ENCODE measurements at places on chromosomes 2 and 18.

- DNase-seq: no peak
Observed at GRCh38 chr2:36235426-36235825, 120.2 kb upstream of the CRIM1 start.

DNA sequence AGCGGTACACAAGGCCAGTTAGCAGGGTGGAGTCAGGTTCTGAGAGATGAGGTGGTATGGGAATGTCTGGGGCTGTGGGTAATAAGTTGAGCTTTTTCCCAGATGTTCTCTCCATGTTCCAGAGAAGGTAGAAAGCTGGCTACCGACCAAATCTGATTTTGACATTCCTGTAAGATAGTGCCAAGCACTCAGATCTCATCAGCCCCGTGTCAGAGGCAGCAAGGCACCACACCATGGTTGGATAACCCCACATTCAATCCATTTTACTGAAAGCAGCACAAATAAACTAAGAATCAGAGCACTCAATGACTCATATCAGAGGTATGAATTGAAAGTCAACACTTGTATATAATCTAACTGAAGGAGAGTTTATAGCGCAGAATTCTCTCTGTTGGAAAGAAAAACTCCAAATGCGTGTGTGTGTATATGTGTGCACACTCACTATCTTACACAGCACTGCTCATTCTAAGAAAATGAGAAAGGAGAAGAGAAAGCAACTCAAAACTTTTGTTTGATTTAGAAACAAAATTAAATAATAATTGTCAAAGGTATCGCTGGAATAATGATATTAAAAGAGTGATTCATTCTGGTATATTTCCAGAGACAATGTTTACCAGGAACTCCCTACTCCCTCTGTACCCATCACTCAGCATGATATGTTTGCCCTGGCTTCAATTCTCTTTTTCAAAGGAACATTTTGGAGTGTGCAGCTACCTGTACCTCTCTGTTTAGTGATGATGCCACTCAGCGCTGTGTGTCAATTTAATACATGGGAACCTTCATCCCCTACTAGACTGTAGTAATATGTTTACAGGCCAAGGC lies 375.1 kb upstream of the ID2 start:
- no peak for DNase-seq

GRCh38 chr2:953975-954686 lies 3.5 kb downstream of the SNTG2 start:
- DNase-seq: no peak

DNA sequence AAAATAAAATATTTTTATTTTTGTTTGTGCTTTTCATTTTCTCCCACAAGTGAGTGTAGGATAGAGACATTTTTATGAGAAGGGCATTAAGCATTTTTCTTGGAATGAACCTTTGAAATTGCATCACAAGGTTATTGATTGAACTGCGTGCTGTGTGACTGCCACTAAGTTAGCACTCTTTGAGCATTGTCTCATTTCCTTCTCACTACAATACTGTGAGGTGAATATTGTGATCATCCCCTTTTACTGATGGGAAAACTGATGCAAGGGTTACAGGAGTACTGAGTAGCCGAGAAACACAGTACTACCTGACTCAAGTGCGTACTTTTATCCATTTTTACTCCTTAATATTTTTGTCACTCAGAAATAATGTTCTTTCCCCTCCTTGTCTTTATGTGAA lies 2.0 kb downstream of the NBEAL1 start:
- DNase-seq: no peak

Data from skeletal muscle cell (primary cell).